Stimulated activated CD4-positive, alpha-beta T cell treated with anti-CD3 and anti-CD28 coated beads, Interleukin-15, amount 100 ng/mL, for 48 hours (primary cell): ENCODE measurements at places on chromosomes 12 and 14.

- DNase-seq = no peak
These were observed 78.2 kb downstream of the SCN8A start for GRCh38 chr12:51669271-51669670.

GRCh38 chr14:60621386-60621785, 27.9 kb downstream of the SIX1 start:
- DNase-seq = no peak

GRCh38 chr14:49892301-49892635, 614 bp upstream of the ARF6 start:
- no peak for DNase-seq

DNA sequence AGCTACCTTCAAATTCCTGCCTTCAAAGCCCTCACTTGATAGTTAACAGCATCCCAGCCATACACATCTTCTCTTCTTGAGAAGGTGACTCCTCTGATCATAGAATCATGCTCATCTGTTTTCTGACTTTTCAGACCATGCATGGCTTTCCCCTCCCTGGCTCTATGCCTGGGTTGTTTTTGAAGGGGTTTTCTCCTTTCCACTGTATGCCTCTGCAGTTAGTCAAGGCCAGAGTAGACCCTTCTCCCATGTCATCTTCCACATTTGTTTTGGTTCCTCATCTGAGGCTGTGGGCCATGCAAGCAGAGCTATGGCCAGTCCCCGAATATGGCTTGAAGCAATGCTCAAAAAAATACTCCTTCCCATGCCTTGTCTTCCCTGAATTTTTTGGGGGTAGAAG, 14.3 kb upstream of the MCRS1 start:
- no peak for DNase-seq

- no peak for DNase-seq
These were observed 1.8 kb downstream of the ABCC9 start for GRCh38 chr12:21939435-21939834.

- no peak for DNase-seq
These were observed 15.0 kb upstream of the KRT73 start for GRCh38 chr12:52633383-52633782.

GRCh38 chr14:106766145-106766544, 1239.8 kb downstream of the TMEM121 start:
- no peak for DNase-seq

DNA sequence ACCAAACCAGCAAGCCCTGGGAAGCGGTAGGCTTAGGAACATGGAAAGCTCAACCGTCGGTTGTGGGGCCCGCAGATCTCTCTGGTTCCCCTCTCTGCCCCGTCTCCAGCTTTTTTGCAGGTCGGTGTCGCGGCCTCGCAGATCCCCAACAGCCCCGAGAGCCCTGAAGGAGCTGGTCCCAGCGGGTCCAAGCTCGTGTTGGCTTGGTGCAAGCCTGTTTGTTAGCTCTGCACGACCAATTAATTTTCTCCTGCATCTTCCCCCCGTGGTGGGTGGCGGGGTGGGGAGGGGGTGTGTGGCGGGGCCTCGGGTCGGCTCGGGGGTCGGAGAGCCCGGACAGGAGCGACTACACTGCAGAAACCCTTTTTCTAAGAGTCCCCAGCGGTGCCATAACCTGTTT, 449 bp upstream of the SLC24A4 start:
- no peak for DNase-seq

GRCh38 chr12:78898416-78898815, 33.8 kb downstream of the SYT1 start:
- DNase-seq = no peak

GRCh38 chr14:66039495-66039894, 446.7 kb upstream of the CCDC196 start:
- no peak for DNase-seq

GRCh38 chr12:123242116-123242904, 9.1 kb downstream of the MTRFR start:
- DNase-seq = no peak

GRCh38 chr12:10142976-10143589, 13.1 kb upstream of the CLEC7A start:
- DNase-seq = no peak

- no peak for DNase-seq
These were observed 48.0 kb upstream of the TRAF3 start for GRCh38 chr14:102729268-102729667.

DNA sequence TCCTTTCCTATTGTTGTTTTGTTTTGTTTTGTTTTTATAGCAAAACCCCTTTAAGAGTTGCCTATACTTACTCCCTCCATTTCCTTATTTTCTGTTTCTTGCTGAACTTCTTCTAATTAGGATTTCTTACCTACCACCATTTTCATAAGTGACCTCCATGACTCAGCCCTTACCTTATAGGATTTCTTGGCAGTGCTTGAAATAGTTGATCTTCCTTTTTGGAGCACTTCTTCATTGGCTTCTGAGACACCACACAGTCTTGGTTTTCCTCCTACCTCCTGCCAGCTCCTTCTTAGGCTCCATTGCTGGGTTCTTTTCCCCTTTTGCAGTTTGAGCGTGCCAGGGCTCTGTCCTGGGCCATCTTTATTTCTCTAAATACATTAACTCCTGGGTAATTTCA, 23.4 kb upstream of the EID3 start:
- DNase-seq = no peak

DNA sequence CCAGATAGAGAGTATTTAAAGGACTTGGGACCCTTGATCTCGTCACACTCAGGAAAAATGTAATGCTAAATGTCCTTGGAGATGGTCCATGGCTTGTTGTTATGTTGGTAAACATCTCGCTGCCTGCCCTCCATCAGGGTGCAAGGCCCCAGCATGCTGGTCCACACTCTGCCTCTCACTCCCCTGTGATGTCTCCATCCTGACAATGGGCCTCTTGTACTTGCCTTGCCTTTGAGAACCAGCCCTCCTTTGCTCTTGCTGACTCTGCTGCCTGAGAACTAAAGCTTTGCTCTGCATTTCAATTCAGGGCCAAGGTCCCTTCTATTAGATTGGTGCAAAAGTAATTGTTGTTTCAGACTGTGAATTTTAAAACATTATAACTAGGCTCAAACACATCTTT, 131.0 kb upstream of the LMNTD1 start:
- no peak for DNase-seq

GRCh38 chr14:96136371-96137005, 68.2 kb upstream of the BDKRB2 start:
- no peak for DNase-seq

DNA sequence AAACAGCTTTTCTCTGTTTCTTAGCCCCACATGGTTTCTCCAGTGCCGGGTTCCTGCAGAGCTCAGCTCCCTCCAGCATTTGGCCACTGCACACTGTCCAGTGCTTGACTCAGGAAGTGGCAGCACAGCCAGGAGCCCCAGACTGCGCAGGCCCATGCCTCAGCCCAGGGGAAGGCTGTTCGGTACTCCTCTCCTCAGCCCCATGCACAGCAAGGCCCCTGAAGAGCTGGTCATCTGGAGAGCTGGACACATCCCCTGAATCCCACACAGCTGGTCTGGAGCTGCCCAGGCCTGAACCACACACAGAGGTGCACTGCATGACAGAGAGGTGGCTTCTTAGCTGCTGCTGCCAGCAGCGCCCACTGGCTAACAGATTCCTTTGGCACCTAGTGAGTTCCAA, 48.3 kb downstream of the STAB2 start:
- no peak for DNase-seq

DNA sequence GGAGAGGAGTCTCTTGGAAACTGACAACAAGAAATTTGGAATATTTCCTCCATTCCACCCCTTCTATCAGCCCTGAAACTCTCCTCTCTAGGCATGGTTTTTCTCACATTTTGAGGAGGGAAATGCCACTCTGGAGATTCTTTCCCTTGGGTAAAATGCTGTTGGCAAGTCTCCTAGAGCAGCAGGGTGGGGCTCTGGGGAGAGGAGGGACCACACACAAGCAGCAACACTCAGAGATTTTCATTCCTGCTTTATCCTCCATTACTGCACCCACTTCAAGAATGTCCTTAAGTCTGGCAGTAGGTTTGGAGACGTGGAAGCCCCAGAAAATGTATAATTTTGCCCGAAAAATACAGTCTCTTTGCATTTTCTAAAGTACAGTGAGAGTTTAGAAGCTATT, 130.8 kb upstream of the FLRT2 start:
- no peak for DNase-seq

GRCh38 chr12:47014474-47014873, 64.9 kb upstream of the PCED1B start:
- no peak for DNase-seq

GRCh38 chr14:91258011-91258618, 13.6 kb upstream of the GPR68 start:
- no peak for DNase-seq

DNA sequence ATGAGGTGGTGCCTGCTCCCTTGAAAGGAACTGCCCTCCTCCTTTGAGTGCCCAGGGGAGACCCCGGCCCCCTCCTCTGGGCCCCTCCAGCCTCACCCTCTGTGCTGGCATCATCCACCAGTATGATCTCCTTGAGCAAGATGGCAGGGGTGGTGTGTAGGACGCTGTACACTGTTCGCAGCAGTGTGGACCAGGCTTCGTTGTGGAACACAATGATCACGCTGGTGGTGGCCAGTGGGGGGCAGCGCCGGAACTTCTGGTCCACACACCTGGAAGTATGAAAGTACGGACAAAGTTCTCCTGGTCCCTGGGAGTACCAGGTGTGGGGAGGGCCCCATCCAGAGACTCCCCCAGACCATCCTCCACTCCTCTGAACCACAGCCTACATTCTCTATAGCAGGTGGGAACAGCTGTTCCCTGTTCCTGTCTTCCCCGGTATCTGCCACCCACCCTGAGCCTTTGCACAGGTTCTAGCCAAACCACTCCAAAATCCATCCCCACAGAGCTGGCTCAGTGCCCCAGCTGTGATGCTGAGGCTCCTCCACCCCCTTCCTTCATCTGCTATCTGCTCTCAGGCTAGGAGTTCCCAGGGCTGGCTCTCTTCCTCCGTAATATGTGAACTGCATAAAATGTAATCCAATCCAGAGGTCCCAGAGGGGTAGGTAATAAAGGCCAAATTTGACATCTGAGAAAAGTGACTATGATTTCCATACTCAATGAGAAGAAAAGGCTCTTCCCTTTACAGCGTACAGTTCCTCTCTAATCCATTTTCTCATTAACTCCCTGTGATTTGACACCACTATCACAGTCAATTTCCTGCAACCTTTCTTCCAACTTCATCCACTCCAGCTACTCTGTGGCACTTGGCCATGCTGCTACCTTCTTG, 13.9 kb downstream of the GALNT6 start:
- DNase-seq = no peak

GRCh38 chr12:126617312-126617711, 1552.1 kb downstream of the AACS start:
- DNase-seq = no peak

GRCh38 chr12:127548123-127548553, 718.8 kb upstream of the TMEM132C start:
- DNase-seq = no peak

- DNase-seq = peak; percentile 7
These were observed 645 bp downstream of the JDP2 start for GRCh38 chr14:75428230-75429104.

- no peak for DNase-seq
These were observed 55.8 kb downstream of the NUMB start for GRCh38 chr14:73402579-73402978.

- peak; percentile 62 for DNase-seq
These were observed at the start of the genes DDX54 and RITA1 for GRCh38 chr12:113185180-113186032. Gene DDX54 (minus strand): TSS chr12:113185478. CDS start chr12:113185451, 27 bp downstream. Gene RITA1 (plus strand): TSS chr12:113185721. CDS start chr12:113186747, 1,026 bp downstream.

DNA sequence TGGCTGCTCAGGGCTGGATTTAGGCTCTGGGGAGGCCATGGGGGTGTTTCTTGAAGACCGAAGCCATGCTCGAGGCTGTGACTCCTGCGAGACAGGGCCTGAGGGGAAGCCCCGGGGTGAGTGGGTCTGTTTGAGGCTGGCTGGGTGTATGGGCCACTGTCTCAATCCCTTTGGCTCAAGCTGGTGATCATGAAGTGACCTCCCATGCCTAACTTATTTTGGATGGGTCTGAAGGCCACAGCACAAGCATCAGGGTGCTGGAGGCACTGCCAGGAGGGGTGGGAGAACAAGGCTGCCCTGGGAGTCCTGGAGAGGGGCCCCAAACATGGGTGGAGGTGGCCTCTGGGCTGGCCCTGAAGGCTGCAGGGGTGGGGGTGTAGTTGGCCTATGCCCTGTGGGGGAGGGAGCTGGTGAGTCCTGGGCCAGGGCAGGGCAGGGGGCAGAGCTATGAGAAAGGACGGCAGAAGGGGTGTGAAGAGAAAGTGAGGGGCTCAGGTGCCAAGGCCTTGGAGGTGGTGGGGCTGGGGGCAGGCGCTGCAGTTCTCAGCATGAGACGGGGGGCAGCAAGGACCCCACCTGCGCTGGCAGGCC, 100.9 kb downstream of the KIF26A start:
- DNase-seq = no peak

DNA sequence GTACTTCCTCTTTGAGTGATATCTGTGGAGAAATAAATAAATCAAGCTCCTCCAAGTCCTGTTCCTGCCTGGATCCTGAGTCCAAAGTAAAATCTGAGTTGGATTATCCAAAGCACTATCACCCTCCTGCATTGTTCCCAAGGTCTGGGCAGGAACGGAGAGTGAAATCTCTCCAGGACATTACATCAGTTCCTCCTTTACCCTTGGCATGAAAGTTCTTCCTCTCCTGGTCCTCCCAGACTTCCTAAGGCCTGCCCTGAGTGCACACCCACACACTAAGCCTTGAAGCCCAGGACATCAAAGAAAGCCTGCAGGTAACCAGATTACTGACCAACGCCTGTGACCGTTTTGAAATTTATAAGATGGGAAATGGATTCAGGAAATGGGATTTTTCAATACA, 206.8 kb upstream of the BCL2L14 start:
- no peak for DNase-seq

- no peak for DNase-seq
These were observed 245.9 kb downstream of the ADAMTS20 start for GRCh38 chr12:43306066-43306465.

- no peak for DNase-seq
These were observed 36.8 kb downstream of the ZFP36L1 start for GRCh38 chr14:68756000-68756481.

GRCh38 chr14:103801459-103801858, 45.9 kb downstream of the PPP1R13B start:
- no peak for DNase-seq

DNA sequence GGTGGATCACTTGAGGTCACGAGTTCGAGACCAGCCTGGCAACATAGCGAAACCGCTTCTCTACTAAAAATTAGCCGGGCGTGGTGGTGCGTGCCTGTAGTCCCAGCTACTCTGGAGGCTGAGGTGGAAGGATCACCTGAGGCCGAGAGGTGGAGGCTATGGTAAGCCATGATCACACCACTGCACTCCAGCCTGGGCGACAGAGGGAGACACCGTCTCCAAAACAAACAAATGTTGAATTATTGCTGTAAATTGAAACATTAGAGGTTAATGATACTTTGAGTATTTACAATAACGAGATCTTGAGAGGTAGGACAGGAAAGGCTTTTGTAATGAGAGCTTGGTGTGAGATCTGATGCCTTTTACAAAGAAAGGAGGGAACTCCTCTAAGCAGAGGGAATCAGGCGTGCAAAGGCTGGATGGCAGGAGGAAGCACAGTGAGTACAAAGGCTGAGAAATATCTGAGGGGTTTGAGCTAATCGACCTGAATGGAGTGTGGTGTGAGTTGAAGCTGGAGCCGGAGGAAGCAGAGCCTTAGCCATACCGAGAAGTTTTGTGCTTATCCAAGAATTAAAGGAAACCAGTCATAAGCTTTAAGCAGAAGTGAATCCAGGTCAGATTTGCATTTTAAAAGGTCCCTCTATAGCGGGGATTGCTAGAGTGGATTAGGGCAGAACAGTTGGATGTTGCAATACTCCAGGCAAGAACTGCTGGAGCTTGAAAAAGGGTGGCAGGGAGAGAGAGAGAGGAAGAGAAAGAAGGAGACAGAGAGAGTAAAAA, 1.1 kb downstream of the RHNO1 start:
- no peak for DNase-seq
